ENCODE measurements at places on chromosomes 13 and 19. TPM values are rescaled to one million over a fixed set of nuclear protein-coding genes. Genes with fewer than 3 reads are reported as not detected.

DNA sequence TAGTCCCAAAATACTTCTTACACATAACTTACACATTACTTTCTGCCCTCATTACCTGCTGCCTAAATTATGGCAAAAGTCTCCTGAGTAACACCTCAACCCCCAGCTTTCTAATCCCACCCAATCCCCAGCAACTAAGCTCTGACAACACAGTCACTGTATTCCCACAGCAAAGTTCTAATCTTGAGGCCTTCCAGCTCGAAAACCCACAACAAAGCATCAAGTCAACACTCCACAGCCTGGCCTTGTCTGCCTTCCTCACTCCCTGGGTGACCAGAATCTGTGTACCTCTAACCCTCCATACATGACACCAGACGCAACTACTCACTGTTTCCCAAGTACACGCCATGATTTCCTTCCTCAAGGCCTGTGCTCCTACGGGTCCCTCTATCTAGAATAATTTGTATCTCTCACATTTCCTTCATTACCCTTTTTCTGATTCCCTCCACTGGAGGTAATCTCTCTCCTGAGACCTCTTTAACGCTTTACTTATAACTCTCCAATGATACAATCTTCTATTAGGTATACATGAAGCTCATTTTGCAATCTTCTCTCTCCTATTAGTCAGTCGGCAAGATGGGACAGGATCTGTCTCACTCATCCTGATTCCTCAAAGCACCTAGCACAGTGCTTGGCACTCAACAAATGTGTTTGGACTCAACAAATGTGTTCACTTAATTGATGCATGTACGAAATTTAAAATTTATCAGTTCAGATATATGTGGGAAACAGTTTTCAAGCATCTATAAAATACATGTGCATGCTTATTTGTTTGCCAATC is 87.6 kb upstream of the DOCK9 start:
- DNase-seq, result no peak

DNA sequence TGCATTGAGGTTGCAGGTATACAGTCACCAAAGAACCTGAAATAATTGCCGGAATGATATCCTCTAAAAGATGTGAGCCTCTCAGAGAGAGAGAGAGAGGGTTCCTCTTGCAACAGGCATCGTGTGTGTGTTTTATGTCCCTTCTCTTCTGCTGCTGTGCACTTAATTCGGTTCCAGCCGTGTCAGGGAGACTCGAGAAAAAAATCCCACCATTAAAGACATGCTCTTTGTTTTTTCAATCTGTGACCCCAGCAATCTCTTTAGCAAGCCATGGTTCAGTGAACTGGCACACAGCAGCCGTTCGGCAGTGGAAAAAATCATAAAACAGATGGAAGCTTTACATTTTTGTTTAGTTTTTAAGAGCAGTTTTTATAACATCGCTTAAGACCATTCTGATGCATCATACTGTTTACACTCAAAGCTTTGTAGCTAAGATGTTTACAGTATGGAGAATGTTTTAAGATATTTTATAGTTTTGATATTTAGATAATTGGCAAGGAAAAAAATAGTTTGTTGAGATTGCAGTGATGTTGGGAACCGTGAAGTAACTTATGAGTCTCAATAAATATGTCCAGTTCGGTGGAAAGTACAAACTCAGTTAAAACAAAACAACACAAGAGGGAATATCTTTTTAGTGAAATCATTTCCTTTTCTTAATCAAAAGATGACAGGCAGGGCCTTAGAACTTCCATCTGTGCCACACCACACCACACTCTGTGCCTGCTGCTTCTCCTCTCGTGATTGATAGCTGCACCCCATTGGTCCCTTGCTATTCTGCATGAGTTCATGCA is 31.2 kb upstream of the ZNF536 start:
- no peak for DNase-seq

DNA sequence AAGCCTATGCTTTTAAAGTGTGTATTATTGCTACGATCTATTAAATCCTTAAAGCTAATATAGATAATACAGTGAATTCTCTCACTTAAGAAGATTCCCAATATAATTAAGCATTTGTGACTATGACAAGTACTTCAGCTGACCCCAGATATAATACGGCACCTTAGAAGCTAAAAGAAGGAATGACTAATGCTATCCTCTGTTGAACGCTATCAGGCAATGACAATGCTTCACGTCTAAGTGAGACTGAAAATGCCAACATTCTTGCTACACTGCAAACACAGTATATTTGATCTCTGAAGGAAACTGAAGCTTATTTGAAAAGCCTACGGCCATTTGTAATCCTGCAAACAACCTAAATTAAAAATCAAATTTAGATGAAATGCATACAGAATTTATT is 19.7 kb downstream of the VWA8 start:
- peak; percentile 61 for DNase-seq

DNA sequence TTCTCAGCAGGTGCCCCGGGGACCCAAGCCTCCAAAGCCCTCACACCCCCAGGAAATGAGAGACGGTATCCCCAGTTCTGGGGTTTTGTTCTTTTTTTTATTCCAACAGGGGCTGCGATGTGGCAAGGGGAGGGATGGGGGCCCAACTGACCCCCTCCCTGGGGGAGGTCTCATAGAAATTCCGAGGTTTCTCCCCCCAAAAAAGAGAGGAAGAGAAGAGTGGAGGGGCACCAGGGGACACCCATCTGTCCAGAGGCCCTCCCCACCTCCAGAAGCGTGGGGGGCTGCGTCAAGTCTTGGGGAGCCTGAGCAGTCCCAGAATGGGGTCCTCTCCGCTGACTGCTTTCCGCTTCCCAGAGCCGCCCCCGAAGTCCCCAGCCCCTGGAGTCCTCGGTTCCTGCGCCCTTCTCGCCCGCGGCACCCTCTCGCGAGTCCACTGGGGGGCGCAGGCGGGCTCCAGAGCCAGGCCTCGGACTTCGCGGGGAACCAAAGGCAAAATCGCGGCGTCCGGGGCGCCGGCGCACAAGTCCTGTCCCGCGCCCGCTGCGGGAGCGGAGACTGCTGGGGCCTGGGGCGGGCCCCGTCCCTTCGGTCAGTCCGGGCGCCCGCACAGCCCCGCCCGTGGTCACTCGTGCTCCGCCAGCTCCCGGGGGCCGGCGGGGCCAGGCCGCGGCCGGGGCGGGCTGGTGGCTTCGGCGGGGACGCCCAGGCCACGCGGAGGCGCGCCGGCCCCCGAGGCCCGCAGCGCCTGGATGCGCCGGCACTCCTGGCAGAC is 4.4 kb upstream of the ATP1A3 start:
- DNase-seq, result no peak

DNA sequence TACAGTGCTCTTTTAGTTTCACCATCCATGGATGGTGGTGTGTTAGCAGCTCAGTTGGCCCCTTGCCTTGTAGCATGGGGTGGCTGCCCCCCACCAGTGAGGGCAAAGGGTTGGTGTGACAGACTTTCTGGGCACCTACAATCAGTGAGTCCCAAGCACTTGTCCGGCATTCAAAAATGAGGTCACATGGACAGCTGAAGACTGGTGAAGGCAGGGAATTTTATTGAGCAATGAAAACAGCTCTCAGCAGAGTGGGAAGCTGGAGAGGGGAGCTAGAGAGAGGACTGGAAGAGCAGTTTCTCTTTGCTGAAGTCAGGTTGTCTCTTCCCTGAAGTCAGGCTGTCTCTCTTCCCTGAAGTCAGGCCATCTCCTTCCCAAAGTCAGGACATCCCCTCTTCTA is 1053.2 kb downstream of the SLITRK1 start:
- DNase-seq, result no peak

DNA sequence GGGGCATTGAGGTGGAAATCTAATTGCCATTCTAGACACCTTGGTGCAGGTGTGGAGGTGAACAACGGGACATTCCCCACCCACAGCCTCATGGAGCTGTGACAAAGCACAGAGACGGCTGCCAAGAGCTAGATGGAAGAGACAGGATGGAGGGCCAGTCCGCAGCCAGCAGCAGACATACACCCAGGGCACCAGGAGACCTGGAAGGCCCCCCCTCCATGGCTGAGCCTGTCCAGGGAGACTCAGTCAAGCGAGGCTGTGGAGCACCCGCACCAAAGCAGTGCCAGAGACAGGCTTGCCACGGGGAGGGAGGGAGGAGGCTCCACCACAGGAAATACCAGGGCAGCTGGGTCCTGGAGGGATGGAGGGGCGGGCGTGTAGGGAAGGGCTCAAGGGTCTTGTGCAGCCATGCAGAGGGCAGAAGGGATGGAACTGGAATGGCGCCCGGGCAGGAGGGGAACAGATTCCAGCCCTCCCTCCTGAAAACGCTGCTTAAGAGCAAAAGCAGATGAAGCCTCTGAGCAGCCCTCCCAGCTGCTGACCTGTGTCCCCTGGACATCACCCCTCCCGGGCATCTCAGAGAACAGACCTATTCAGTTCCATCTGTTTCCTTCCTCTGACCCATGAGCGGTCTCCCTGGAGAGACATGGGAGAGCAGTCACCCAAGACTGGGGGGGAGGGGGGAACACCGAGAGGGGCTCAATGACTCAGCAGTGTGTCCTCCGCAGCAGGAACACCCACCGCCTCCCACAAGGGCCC is 14.4 kb downstream of the EPS15L1 start:
- DNase-seq, result peak; percentile 69

DNA sequence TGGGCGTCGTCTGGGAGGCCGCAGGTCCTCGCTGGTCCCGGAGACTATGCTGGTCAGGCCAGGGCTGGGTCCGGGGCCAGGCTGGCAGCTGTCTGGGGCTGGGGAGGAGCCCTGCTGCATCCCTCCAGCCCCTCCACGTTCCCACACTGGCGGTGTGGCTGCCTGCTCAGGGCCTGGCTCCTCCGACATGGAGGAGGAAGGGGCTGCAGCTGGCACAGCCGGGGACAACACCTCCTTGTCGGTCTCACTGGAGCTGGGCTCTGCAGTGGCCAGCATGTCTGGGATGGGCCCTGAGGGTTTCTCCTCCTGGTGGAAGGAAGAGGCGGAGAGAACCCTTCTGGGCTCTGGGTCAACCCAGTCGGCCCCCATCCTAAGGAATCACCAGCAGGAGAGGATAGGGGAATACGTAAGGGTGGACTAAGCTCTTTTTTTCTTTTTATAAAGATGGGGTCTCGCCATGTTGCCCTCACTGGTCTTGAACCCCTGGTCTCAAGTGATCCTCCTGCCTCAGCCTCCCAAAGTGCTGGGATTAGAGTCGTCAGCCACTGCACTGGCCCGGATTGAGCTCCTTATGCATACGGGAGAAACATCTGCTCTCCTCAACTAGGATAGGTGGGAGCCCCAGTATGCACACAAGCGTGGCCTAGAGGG is 806 bp downstream of the ZNF414 start:
- no peak for DNase-seq

- DNase-seq, result no peak
These were observed 47.2 kb downstream of the RFX2 start for GRCh38 chr19:6062961-6063575.

GRCh38 chr19:18179957-18180356 is 6.3 kb downstream of the IFI30 start:
- DNase-seq, result no peak

DNA sequence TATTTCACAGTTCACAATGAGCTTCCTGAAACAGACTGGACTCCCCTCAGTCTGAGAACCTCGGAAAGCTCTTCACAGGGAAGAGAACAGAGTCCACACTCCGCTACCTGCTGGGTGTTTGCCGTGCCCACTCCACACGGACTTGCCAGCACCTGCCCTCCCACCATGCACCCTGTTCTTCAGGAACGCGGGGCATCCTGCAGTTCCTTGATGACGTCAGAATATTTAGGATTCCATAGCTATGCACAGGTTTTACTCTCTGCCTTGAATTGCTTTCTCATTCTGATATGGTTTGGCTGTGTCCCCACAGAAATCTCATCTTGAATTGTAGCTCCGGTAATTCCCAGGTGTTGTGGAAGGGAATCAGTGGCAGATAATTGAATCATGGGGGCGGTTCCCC is 74.4 kb upstream of the FARP1 start:
- no peak for DNase-seq

DNA sequence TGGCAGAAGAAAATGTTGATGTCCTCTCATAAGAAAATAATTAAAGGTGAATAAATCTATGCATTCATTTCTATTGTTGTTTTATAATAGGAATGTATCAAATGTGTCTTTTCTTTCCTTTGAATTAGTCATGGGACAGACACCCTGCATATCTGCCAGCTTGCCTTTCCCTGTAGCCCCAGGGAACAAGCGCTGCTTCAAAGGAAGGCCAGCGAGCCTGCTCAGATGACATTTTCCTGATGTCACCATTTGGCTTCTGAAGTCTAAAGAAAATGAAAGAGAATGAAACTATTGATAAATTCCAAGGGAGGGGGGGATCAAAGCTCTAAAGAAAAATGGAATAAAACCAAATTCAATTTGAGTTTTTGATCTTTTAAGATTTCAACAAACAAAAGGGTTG is 574.8 kb downstream of the IRS2 start:
- DNase-seq, result peak; percentile 30

DNA sequence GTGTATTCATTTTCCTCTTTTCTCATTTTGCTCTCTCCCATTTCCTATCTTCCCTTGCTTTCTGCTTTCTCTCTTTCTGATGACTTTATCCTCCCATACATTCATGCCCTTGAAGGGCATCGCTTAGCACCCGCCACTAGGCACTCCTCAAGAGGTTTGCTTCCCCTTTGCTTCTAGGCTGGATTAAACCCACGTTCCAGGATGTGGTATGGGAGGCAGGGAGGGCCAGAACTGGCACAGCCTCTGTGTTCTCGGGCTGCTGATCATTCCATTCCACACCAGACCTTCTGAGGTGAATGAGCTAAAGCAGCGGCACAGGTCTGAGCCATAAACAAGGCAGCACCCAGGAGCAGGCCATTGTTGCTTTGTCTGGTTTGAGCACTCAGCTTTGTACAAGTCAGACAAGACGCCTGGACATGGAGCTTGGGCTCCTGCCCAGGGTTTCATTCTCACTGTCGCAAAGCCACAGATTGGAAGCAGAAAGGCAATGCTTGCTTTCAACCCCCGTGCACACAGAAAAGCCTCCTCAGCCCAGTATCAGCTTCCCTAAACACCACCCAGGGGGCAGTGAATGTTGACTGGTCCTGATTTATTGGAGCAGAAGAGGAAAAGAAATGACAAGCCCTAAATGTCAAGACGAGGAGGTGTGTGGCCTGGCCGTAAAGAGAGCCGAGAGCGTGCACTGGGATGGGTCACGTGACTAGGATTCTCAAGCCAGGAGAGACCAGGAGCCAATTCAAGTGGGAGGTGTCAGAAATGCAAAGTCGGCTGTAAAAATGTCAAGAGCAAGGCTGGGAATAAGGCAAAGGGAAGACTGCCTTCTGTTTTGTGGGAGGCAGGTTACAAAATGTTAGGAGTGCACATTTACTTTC is 218.0 kb upstream of the SERP2 start:
- peak; percentile 26 for DNase-seq

GRCh38 chr19:11552666-11553372 is 6.2 kb downstream of the ELOF1 start:
- no peak for DNase-seq

DNA sequence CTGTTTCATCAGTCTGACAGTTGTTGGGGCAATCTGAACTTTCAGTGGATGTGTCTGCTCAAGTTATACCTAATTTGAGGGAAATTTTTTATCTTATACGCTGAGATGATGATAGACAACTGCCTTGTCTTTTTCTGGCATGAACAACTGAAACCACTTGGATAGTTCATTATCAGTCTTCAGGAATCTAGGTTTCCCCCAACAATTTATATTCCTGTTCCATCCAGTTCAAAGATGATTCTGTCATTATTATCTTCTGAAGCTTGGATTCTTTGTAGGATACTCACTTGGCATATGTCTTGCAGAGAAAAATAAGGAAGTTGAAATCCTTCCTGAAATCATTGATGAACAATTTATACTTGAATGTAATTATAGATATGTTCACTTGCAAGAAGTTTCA is 193.7 kb downstream of the LMO7 start:
- no peak for DNase-seq

The PRR19 gene
- total RNA-seq, result not detected

The GPR18 gene
- not detected for total RNA-seq

The STOML3 gene
- not detected for total RNA-seq

The FUT1 gene
- 0.05 TPM for total RNA-seq

The ZIM2 gene
- not detected for total RNA-seq

Data from renal cortical epithelial cell (primary cell).